LNCaP clone FGC (cell line): ENCODE measurements at places on chromosomes 7 and 10.
A peak's percentile ranks its signal among the peaks of the same experiment; 100 is the strongest.

- DNase-seq: no peak
Observed at GRCh38 chr10:128316925-128317324, 190.7 kb upstream of the MKI67 start.

GRCh38 chr10:62225362-62225761 is 43.3 kb downstream of the RTKN2 start:
- no peak for DNase-seq

DNA sequence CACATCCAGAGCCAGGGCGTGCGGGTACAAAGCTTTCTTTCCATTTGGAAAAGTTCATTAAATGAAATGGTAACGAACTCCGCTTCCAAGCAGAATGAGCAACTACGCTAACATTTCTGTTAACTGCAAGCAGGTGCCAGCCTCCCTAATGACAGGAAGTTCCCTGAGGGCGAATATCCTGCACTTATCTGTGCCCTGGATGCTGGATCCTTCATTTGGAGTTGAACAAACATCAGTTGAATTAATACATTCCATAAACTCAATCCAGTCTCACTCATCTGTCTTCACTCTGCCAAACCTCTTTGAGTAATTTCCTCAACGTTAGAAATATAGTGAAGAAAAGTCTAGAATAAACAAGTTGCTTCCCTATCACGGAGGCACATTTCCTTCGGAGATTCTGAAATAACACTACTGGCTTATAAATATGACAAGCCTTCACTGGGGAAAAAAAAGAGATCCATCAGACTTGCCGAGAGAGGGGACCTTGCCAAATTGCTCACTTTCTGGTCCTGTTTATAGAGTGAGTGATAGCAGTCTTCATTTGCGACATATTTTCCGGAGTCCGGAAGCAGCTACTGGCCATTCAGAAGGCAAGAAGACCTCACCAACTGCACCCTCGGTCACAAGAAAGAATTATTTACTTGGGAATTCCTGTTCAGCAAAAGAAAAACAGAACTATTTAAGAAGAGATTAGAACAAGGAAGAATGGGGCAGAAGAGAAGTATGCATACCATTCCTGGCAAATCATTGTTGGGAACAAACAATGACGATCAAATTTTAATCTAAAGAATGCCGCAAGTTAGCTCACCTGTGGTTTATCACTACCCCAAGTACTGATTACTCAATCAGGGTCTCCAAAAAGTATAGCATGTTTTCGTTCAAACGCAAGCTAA is 196.4 kb downstream of the FAM107B start:
- no peak for DNase-seq

GRCh38 chr10:35336921-35337823 is 863 bp downstream of the CCNY start:
- no peak for DNase-seq

GRCh38 chr10:102410429-102411073 is 8.0 kb downstream of the PSD start:
- DNase-seq: no peak

GRCh38 chr10:19958787-19959186 is 142.6 kb downstream of the PLXDC2 start:
- DNase-seq: no peak

DNA sequence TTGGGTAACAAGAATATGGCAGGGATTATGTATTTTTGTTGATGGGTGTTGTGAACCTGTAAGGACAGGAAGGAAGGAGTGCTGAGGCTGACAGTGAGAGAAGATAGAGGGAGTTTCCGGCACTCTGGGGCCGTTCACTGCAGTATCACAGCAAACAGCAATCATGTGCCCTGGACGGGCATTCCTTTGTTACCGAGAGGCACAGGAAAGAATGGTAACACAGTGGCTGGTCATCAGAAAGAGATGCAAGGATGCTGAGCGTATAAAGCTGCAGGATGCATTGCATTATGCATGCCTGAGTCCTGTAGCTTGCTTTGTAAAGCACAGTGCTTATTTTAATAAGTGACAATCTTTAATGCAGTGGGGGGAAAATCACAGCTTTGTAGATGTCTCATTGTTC is 286.8 kb downstream of the RPS24 start:
- no peak for DNase-seq

DNA sequence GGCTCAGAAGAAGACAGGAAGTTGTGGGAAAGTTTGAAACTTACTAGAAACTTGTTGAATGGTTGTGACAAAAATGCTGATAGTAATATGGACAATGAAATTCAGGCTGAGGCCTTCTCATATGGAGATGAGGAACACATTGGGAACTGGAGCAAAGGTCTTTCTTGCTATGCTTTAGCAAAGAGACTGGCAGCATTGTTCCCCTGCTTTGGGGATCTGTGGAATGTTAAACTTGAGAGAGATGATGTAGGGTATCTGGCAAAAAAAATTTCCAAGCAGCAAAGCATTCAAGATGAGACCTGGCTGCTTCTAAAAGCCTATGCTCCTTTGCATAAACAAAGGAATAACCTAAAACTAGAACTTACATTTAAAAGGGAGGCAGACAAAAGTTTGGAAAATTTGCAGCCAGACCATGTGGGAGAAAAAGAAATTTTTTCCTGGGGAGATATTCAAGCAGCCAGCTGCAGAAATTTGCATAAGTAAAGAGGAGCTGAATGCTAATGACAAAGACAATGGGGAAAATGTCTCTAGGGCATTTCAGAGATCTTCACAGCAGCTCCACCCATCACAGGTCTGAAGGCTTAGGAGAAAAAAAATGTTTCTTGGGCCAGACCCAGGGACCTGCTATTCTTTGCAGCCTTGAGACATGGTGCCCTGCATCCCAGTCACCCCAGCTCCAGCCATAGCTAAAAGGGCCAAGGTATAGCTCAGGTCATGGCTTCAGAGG is 16.5 kb upstream of the KCND2 start:
- no peak for DNase-seq

DNA sequence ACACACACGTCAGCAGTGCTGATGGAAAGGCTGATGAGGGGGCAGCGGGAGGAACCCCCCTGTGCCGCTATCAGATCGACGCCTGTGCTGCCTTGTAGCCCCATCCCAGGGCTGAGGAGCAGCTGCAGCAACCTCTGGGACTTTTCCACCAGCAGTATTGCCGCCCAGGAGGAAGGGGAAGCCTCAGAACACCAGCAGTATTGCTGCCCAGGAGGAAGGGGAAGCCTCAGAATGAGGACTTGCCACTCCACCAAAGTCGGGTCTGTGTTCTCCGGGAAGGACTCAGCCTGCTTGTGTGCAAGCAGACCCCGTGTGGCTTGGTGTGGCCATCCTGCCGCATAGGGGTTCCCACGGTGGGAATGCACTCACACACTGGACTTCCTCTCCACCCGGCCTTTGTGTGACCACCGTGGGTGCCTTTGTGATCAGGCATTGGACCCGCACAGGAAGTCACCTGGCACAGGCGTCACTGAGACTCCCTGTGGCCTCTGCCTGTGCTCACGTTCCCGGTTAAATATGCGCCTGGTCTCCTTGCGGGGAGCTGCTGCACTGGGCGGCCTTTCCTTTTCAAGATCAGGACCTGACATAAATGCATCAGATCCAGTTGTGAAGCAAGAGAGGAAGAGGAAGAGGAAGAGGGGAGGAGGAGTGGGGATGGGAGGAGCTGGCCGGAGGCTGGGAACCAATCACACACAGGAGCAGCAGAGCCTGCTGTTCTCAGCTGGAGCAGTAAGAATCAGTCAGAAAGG is 248.5 kb downstream of the DNAJB6 start:
- no peak for DNase-seq

GRCh38 chr7:141144921-141145629 is 71.2 kb downstream of the TMEM178B start:
- DNase-seq: no peak

DNA sequence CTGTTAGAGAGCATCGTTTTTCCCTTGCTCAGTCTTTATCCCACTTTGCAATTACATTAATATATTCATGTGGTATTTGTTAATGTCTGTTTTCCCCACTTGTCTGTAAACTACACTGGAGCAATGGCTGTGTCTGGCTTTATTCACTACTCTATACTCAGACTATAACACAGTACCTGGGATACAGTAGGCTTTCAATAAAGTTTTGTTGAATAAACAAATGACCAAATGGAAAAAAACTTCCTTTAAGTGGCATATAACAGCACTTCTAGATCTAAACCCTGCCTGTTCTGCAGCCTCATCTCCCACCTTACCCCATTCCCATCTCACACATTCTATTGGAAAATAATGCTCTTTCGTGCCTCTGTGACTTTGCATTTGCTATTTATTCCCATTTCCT is 57.3 kb upstream of the SPOCK2 start:
- DNase-seq: no peak

DNA sequence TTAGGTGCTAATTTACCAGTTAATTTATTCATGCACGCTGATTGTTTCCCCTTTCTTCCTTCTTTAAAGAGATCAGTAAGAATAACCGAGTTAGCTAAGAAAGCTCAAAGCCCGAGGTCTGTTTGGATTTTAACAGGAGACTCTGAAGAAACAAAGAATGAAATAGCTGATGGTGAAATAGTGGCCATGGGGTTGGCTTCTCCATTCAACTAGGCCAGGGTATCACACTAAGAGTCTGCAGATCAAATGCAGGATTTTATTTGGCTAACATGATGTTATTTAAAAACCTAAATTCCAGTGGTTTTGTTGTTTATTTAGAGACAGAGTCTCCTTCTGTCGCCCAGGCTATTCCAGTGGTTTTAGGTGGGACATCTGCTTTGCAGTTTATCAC is 65.2 kb upstream of the SYPL1 start:
- DNase-seq: no peak

GRCh38 chr7:106009503-106010226 is 46.6 kb downstream of the CDHR3 start:
- DNase-seq: peak; percentile 82

- no peak for DNase-seq
Observed at GRCh38 chr7:85796956-85797355, 610.1 kb upstream of the SEMA3D start.

GRCh38 chr10:128664729-128665128 is 538.5 kb upstream of the MKI67 start:
- no peak for DNase-seq

DNA sequence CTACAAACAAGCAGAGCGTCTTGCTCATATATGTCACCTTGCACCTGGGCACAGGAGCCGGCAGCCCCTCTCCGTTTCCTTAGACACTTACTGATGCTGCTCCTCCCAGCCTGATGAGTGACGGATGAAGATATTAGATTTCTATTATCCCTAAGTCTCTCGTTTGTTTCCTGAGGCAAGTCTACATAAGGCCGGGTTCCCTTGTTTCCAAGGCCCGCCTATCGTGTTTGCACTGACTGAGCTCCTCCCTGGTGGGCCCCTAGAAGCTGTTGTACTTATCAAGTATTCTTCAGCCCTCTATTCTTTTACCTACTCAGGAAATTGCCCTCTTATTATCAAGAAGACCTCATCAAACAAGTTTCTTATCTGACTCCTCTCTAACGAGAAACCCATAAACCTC is 18.5 kb downstream of the SH3PXD2A start:
- no peak for DNase-seq

DNA sequence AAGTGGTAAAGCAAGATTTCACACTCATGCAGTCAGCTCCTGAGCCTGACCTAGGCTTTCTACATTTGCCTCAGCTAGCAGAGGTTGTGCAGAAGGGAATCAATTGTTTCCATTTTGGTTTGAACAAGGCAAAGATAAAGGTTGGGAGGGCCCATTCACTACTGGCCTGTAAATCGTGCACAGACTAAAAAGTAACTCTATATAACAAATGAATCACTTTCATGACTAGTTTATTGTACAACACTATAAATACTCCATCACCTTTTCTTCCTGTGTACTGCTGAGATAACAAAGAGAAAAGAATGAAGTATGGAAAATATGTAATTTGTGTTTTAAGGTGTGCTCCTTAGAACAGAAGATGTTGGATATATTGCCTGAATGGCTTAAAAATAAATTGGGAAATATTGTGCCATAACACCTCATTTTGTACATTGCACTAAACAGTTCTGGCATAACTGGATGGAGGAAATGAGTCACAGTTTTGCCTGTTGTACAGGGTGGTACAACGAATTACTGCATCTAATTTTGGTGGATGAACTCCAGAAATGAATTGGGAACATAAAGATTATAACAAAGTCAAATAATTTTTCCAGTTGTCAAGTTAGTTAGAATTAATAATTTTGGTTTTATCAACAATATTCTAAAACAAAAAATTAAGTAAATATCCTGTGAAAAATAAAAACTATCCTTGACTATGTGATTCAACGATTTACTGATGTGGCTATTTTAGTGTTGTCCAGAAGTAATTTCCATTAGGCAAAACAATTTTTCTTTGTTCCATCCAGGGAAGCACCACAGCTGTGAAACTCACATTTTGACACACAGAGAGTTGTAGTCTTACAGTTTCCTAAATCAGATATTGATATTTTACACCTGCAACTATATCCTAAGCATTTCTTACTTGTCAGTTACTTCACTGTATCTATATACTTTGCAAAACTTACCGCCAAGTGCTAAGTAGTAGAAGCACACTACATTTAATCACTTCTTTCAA is 18.0 kb downstream of the SEMA3C start:
- DNase-seq: no peak

GRCh38 chr10:6737080-6737641 is 157.1 kb upstream of the PRKCQ start:
- no peak for DNase-seq

DNA sequence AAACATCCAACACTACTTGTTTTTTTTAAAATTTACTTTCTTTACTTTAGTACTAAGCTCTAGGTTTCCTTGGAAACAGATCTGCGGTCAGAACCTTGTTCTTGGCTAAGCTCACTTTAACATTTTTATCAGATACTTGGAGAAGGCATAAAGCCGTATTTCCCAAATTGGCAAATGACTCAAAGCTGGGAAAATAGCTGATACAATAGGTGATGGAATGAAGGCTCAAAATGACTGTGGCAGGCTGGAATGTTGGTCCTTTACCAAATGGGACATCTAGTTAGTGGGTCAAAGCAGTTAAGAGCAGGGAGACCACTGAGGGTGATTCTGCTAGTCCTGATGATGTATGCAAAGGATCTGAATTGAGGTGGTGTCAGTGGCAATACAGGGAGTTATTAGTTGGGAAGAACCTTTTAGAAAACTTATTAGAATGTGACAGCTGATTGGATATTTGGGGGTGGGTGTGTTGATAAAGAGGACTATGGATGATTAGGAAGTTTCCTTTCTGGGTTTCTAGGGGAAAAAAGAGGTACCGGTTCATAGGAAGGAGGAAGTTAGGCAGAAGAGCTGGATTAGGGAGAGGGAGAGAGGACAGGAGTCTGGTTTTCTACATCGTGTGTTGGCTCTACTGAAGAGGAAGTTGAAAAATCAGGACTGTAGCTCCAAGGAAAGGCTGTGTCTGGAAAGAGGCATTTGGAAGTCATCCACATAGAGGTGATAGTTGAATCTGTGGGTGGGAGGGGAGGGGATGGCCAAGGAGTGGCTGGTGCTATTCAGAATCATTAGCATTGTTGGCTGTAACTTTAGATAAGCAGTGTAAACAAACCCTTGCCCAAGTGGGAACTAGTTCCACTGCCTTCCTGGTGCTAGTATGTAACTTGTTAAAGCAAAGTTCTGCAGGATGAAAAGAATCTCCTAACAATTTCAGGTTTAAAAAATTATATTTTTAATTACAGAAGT is 13.1 kb downstream of the PLCE1 start:
- DNase-seq: no peak

- DNase-seq: no peak
Observed at GRCh38 chr7:115600207-115600606, 430.4 kb downstream of the TFEC start.
